GM04504 (cell line): ENCODE measurements at places on chromosomes 2 and 18.

- DNase-seq: no peak
Measured at GRCh38 chr2:154546341-154546740, 152.2 kb upstream of the KCNJ3 start.

DNA sequence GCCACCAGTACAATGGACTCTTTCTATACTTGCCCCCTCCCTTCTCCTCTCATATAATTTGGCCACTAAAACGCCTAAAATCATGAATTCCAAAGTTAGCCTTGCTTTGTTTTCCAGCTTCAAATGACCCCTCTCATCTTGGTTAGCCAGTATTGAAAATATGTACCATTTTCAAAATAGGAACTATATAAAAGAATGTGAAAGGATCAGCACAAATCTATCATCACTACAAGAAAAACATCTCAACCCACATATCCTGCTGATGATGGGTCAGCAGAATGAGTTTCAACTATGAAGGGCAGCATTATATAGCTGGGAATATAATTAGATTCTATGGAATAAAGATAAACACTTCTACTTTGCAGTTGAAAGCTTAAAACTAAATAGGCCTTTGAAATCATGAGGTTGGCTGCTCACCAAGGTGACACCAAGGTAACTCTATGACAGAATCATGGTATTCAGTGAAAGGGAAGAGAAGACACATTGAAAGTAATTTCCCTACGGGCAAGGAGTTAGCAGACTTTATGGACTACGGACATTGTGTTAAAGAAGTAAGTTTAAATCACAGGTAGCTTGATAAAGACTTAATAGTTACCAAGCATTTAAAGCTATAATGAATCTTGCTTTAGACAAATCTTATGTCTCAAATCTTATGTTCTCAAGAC lies 873.0 kb downstream of the CPS1 start:
- DNase-seq: no peak

DNA sequence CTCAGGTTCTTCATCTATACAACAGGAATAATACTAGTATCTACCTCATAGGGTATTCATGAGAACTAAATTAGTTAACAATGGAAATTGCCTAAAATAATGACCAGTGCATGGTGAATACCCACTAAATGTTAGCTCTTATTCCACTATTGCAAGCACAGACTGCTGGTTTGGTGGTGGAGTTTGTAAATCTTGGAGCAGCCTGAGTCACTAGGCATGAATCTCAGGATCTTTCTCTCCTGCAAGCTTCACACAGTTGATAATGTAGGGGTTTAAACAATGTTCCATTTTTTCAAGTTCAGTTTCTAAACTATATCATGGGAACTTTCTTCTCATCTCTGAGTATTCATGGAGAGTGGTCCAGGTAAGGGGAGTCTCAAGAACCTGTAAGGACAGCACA lies 84.0 kb downstream of the OSR1 start:
- DNase-seq: no peak

- no peak for DNase-seq
Measured at GRCh38 chr2:95122197-95122551, 566 bp upstream of the MRPS5 start.

GRCh38 chr18:25805939-25806338 lies 284.5 kb downstream of the SS18 start:
- no peak for DNase-seq

- no peak for DNase-seq
Measured at GRCh38 chr18:62499263-62499650, 23.6 kb upstream of the ZCCHC2 start.

DNA sequence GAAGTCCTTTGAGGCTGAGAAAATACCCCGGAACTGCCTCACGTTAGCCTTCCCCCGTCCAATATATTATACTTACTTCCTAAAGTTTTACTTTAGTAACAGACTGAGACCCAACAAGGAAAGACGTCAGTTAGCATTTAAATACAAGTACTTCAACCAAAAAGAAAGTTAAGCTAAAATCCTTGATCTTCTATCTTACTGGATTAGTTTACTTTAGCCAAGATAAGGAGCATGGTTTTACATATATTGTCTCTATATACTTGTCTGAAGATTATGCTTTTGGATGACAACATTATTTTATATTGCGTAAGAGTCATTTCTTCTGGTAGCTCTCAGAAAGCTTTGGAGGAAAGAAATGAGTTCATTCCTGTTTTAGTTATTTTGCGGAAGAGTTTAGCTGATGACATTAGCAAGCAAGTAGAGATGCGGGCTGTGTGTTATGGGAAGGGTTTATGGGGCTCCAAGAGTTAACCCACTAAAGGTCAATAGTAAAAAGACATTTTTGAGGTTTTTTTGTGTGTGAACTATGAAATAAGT lies 532.9 kb downstream of the ZNF516 start:
- DNase-seq: no peak

DNA sequence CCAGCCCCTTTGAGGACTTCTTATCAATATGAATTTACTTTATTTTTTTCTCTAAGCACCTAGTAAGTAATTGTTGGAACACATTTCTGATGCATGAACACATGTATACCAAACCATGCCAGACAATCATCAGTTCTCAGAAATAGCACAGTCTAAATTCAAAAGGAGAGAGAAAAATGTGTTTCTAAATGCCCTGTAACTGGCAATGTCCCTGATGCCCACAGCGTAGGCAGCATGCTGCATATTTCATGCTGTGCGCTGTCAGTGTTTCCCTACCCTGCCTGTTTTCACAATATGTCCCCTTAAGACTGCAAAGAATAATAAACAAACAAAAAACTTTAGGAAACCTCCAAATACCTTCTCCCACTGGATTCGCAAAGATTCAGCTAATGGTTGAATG lies 881.0 kb upstream of the CHAC2 start:
- no peak for DNase-seq

- no peak for DNase-seq
Measured at GRCh38 chr2:201680743-201681142, 17.7 kb downstream of the MPP4 start.

GRCh38 chr2:71886241-71886640 lies 261.4 kb downstream of the CYP26B1 start:
- DNase-seq: no peak

GRCh38 chr2:39434233-39434897 lies 2.7 kb downstream of the MAP4K3 start:
- DNase-seq: no peak

GRCh38 chr2:176758426-176758825 lies 454.2 kb upstream of the HNRNPA3 start:
- DNase-seq: no peak

DNA sequence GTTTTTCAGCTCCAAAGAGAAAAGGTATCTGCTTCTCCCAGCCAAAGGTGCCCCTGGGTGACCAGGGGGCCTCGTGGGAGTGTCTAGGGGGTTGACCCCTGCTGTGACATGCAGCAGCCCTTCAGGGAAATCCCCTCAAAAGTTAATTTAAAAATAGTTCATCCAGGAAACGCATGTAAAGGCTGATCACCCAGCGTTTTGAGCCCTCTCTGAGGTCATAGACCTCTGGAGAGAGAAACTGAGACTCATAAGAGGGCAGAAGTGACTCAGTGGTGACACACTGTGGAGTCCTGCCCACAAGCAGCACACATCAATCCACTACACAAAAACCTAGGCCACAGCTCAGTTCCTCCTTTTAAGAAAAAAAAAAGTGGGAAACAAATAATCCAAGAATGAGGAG lies 11.9 kb downstream of the GAL3ST2 start:
- no peak for DNase-seq

- no peak for DNase-seq
Measured at GRCh38 chr2:165452327-165452726, 17.2 kb upstream of the CSRNP3 start.

DNA sequence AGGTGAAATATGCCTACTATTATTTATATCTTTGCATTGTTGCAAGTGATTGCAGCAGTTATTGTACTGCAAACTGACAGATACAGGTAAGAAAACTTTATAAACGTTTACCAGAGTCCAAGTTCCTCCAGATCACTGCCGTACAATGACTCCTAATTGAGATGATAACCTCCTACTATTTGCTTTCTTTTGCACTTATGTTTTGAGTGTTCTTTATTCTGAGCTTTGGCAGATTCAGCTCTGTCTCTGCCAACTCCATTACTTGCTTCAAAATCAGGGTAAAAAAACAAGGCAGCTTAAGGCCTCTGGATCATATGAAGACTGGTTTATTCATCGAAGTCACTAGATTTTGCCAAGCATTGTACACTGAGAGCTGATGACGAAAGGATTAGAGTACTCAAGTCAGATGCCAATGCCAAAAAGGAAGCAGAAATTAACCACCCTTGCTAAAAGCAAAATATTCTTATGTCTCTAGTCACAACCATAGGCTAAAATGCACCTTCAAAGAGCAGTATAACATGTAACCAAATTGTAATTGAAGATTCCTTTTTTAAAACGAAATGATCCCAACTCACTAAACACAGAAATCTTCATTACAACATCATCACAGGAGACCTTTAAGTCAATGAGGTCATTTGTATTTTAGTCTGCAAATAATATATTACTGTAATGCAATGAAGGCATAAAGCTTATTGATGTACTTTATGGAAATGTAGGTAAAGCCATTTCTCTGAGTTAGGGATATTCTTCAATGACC lies 10.5 kb upstream of the IKZF2 start:
- DNase-seq: no peak

- no peak for DNase-seq
Measured at GRCh38 chr2:16104949-16105668, 164.8 kb downstream of the MYCN start.

DNA sequence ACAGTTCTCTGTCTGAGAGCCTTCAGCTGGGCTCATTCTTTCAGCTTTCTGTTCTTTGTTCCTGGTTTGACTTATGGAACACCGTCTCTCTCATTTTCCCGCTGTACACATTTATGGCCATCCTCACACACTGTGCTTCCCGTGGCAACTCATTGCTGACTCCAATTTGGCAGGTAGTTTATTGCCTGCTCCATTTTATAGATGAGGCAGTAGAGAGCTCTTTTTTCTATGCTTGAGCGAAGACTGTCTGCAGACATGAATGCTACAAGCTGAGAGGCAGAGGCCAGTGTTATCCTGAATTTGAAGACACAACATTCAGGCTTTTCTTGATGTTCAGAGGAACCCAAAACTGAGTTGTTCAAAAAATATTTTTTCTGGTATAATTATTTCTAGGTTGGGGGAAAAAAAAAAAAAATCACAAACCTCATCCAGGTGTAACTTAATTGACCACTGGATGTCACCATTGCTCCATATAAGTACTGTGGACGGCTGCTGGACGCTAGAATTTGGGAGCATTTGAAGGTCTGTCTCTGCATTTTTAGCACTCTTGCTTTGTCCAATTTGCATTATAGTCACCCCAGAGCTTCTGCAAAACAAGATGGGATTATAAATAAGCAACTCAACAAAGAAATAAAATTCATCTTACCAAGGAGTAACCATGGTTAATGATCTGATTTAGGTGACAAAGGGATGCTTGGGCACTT lies 83.5 kb downstream of the HRH4 start:
- DNase-seq: no peak

DNA sequence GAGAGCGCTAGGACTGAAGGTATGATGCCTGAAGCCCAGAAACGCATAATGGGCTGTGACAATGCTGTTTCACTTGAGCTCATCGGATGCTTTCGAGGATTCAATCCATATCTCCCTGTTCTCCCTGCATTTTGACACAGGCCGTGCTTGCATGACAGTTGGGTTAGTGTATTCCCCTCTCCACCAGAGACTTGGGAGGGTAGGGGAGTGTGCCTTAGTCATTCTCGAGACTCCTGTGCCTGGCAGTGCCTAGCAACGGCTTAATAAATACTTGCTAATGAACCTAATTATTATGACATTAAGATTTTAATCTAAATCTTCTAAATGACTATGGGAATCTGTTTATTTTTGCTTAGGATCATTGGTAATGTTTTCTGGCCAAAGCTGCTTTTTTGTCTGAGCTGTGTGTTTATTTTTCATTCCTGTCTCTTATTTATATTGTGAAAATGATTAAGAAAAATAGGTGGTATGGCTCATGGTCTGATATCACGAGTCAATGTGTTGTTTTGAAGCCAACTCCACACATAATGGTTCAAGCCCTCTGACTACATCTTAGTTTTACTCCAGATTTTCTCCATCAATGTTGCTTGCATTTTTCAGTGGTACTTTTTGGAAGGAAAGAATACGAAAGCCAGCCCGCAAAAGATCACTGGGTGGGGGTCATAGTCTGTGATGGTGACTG lies 61.3 kb downstream of the NEDD4L start:
- DNase-seq: no peak

DNA sequence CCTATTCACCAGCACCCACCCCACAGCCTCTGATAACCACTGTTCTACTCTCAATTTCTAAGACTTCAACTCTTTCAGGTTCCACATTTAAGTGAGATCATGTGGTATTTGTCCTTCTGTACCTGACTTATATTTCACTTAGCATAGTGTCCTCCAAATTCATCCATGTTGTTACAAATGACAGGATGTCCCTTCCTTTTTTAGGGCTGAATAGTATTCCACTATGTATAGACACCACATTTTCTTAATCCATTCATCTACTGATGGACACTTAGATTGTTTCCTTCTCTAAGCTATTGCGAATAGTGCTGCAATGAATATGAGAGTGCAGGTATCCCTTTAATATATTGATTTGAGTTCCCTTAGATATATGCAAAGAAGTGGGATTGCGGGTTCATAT lies 100.1 kb downstream of the EVA1A start:
- DNase-seq: no peak

DNA sequence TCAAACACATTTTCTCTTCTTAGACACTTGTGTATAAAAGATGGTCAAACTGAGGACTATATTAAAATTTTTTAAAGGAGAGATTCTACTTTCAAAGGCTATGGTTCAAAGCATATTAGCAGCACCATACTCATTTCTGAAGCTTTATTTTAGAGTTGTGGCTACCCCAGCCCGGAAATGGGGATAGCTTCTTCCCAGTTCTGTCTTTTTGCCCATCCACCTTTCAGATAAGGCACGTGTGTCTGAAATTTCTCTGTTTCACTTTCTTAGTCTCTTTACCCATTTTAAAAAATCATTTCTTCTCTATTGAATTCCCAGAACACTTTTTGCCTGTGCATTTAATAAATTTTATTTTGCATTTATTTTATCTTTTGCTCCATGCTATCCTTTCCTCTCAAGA lies 431.5 kb downstream of the RNF144A start:
- DNase-seq: no peak

DNA sequence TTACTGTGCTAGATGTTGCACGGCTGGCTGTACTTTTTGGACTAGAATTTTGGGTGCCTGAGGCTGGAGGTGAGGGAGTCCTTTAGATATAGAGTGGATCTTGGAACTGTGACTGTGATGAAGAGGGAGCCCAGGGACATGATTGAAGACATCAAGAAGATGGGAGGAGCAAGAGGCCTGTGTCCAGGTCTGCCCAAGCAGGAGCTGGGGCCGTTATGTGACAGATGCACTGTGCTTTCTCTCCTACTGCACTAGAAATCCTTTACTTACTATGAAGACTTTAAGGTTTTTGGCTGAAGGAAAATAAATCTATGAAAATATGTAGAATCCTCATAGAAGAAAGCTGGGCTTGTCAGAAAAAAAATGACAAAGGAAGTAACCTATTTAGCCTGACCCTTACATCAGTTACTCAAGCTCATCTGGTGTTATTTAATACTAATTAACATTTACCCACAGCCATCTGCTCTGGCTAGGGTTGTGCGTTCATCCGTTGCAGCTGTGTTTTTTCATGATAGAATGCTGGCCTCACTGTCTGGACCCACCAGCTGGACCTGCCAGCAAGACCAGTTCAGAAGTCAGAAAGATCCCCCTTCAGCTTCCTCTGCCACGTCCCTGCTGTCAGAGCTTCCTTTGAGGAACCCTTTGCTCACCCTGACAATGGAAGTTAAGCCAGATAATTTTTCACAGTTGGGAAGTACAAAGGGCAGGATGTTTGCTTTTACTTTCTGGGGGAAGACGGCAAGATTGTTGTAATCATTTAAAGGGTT lies 16.7 kb downstream of the TSN start:
- DNase-seq: no peak

- DNase-seq: no peak
Measured at GRCh38 chr2:119544939-119545475, 758 bp downstream of the CFAP221 start.
